Stimulated activated CD4-positive, alpha-beta T cell treated with anti-CD3 and anti-CD28 coated beads, Interleukin-15, amount 100 ng/mL, for 24 hours (primary cell): ENCODE measurements at places on chromosomes 5 and 9.
A peak's percentile ranks its signal among the peaks of the same experiment; 100 is the strongest.

- DNase-seq = no peak
Observed at GRCh38 chr5:1542781-1543180, 19.0 kb upstream of the LPCAT1 start.

GRCh38 chr5:114265432-114266060, 96.3 kb upstream of the KCNN2 start:
- no peak for DNase-seq

DNA sequence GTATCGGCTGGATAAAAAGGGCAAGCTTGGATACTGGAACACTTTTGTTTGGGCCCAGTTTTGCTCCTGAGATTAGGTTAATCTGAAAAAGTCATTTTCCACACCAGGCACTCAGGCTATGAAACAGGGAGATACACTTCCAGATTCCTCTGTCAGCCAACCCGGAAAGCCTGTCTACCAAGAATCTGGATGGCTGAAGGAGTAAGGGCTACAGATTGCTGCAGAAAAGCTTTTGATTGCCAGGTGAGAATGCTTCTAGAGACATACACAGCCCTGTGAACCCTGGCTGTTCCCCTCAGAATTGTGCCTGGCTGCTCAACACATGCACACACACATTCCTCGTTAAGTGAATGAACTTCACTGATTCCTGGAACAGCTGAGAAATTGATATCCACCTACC, 114.4 kb downstream of the PSD2 start:
- DNase-seq = no peak

DNA sequence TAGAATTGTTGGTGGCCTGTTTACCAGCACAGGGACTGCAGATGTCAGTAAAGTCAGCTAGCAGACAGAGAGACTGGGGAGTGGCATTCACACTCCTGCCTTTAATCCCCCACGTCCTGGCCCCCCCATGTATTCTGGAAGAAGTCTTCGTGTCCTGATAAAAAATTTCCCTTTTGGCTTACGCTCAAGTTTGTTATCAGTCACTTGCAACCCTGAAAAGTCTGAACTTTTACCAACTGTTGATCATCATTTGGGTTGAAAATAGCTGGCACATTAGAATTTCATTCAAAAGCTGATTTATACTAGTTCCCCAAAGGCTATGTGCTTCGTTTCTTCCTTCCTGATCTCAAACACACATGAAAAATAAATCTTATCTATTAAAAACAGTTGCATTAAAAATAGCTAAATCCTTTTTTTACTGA, 5.8 kb upstream of the CRHBP start:
- DNase-seq = no peak

DNA sequence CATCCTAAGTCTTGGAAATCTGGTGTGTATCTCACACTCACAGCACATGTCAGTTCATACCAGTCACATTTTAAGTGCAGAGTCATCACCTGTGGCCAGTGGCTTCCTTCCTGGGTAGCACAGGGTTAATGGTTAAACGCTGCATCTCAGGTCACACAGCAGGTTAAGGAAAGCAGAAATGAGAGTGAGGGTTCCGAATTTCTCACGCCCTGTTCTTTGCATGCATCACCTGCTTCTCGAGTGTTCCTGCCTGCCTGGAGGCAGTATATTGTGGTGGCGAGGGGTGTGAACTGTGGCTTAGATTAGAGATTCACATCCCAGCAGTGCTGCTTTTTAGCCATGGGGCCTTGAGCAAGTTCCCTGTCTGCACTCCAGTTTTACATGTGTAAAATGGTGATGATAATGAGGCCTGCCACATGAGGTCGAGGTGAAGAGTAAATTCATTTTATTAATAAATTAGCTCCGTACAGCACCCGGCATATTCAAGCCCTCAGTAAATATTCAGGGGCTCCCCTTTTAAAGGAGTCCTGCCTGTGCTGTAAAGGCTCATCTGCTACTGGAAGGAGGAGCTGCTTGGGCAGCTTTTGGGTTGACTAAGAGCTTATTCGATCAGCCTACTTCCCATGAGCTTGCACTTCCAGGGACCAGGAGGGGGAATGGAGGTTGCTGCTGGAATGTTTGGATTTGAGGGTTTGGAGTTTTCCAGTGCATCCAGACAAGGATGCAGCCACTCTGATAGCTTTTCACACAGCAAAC, 61.1 kb upstream of the SAP30L start:
- no peak for DNase-seq

DNA sequence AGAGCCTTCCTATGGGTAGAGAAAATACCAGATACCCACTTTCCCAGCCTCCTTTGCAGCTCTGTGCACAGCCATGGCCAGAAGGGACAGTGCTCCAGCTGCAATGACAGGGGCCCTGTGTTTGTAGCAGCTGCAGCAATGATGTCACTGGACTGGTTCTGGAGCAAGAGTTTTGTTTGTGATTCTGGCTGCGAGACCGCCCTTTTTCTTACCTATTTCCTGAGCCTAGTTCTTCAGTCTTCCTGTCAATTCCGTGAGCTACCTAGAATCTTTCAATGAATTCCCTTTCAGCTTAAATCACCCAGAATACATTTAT, 10.0 kb upstream of the BOD1 start:
- no peak for DNase-seq

DNA sequence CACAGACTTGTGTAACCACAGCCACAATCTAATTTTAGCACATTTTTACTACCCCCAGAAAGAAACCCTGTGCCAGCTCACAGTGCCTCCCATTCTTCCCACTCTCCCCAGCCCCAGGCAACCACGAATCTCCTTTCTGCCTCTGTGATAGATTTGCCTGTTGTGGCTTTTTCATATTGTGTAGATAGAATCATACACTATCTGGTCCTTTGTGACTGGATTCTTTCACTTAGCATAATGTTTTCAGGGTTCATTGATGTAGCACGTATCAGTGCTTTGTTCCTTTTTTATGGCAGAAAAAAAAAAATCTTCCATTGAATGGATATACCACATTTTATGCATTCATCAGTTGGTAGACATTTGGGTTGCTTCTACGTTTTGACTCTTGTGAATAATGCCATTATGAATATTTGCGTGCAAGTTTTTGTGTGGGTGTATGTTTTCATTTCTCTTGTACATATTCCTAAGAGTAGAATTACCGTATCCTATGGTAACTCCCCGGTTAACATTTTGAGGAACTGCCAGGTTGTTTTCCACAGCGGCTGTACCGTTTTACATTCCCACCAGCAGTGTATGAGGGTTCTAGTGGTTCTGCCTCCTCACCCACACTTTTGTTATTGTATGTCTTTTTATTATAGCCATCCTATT, 64.5 kb downstream of the RCL1 start:
- DNase-seq = peak; percentile 11

GRCh38 chr5:28779161-28779754, 1740.9 kb upstream of the CDH9 start:
- DNase-seq = no peak

DNA sequence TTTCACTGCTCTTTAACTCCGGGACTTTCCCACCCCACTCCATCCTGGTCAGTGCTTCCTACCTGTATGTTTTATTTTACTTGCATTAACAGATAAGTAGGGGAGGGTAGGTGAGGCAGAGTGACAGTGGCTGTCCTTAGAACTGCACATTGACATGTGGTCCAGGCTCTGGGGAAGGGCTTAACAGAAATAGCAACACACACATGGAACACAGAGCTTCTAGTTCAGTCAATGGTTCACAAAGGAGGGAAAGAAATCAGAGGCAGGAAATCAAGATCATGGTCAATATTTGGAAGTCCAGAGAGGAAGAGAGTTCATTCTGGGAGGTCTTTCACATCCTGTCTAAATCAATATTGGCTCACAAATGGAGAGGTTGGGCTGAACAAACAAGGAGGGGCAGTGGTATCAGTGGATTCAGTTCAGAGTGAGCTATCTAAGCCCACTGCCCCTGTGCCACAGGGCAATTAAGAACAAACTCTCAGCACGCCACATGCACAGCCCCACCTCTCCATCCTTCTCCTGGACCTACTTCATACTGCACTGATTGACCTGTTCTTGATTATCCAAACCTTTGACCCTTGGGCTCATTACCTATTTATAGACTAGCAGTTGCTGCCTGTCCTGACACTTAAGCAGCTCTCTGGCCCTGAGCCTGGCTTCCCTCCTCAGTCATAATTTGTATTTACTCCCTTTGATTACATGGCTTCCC, 6.2 kb upstream of the VPS13A start:
- DNase-seq = no peak

- DNase-seq = no peak
Observed at GRCh38 chr5:83467371-83468035, 4.0 kb upstream of the VCAN start.

- no peak for DNase-seq
Observed at GRCh38 chr5:96808541-96808828, 740 bp upstream of the ERAP1 start.

DNA sequence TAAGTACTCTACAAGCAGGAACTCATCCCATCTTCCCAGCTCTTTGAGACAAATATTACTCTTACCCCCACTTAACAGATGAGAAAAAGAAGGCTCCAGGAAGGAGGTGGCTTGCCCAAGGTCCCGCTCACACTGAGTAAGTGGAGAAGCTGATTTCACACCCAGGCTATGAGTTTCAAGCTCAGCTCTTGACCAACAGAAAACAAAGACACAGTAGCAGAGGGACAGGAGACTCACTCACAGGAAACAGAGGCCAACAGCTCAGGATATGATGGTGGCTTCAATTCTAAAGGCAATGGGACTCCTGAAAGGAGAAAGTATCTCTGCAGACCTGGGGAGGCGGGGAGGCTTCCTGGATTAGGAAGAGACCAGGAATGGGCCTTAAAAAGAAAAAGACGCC, 6.7 kb upstream of the TCF7 start:
- DNase-seq = no peak

GRCh38 chr9:97064176-97064575, 25.2 kb upstream of the CTSV start:
- DNase-seq = no peak

- no peak for DNase-seq
Observed at GRCh38 chr9:10055886-10056395, 556.9 kb downstream of the PTPRD start.

- no peak for DNase-seq
Observed at GRCh38 chr5:174376056-174376455, 330.6 kb downstream of the NSG2 start.

GRCh38 chr5:138649775-138650174, 74.6 kb upstream of the HSPA9 start:
- no peak for DNase-seq

DNA sequence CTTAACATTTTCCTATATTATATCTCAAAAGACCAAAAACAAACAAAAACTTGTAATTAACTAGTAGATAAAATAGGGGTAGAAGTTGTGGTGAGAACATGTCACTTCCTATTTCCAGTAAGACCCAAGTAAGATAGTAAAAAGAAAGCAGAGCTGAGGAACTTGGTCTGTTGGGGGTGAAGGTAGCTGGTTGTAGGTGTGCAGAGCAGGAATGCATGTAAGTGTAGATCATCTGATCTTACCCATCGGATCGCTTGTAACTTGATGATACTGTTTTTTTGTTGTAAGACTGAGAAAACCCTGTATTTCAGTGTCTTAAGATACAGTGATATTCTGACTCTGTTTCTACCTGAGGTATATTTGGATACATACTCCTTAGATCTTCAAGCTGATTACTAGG, 5.7 kb downstream of the SRP19 start:
- DNase-seq = no peak

DNA sequence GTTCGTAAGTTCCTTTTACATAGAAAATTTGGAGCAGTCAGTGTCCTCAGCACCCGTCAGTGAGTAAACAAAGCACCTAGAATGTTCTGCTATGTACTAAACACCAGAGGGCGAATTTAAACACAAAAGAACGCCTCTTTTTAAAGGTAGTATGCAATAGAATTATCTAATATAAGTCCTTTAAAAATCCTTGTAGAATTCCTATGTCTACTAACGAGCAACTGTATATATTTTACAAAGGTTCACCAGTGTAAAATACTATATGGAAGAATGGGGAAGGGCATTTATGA, 499 bp upstream of the TMEM232 start:
- DNase-seq = no peak

GRCh38 chr5:1808439-1808838, 7.2 kb downstream of the NDUFS6 start:
- DNase-seq = no peak

DNA sequence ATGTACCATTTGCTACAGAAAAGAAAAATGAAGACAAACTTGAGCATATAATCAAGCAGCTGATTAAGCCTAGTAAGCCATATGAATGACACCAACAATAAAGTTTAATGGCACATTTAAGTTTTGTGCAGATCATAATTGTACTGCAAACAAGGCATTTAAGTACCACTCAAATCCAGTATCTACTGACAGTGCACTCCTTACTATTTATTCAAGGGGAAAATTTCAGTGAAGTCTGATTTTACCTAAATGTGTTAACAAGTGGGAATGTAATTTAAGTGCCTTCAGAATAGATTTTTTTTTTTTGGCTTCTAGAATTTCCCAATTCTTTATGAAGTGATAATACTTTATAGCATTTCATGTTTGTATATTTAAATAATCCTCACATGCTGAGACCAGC, 341.0 kb upstream of the POU5F2 start:
- DNase-seq = no peak

DNA sequence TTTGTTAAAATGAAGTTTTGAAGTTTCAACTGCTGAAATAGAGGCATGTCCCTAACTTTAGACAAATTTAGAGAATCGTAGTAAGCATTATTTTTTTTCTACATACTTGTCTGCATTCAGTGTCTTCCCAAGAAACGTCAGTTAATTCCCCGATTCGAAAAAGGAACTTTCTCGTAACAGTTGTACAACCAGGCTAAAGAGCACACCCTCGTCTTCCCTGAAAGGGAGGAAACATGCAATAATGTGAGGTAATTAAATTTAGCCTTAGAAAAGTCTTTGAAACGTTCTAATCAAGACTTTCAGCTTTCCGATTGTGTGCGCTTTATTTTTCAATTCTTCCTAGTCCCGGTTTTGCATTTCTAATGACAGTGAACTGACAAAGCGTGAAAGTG, 374 bp upstream of the SLC1A3 start:
- DNase-seq = no peak

GRCh38 chr5:6837519-6838110, 124.4 kb downstream of the TENT4A start:
- peak; percentile 34 for DNase-seq

DNA sequence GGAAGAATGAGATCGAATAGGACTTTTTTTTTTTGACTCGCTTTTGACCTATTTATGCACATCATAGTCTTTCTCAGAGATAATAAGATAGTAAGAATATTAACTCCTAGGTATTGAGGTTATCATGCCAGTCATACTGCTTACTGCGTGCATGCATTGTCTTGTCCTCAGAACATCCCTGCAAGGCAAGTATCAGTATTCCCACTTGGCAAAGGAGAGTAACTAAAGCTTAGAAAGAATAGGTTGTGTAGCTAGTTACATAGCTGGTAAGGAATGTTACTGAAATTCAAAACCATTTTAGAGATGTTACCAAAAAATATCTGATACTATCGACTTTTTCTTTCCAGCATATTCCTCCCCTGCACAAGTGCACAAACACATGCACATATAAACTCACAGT, 296.1 kb upstream of the CLINT1 start:
- no peak for DNase-seq
